ENCODE measurements at places on chromosomes 11 and 22.

- no peak overlapping the region for H3K27ac ChIP-seq
- H3K27me3 ChIP-seq, result no peaks in the 10 kb centered on the region
- no peaks in the 10 kb centered on the region for H3K4me1 ChIP-seq
- no peak for DNase-seq
- no peaks in the 10 kb centered on the region for H3K36me3 ChIP-seq
These were observed 124.7 kb downstream of the MICAL2 start for GRCh38 chr11:12235080-12235479.

GRCh38 chr11:56577621-56578020 is at the start of gene OR5M10:
TSS of gene OR5M10 (minus strand) at chr11:56577721. CDS start at chr11:56577721, 0 bp downstream.
- H3K27me3 ChIP-seq, result no peaks in the 10 kb centered on the region
- no peak within 1 kb of the TSS for H3K4me3 ChIP-seq
- DNase-seq, result no peak
- H3K36me3 ChIP-seq, result no peaks in the 10 kb centered on the region
- H3K27ac ChIP-seq, result no peak within 1 kb of the TSS
- H3K4me1 ChIP-seq, result no peaks in the 10 kb centered on the region

DNA sequence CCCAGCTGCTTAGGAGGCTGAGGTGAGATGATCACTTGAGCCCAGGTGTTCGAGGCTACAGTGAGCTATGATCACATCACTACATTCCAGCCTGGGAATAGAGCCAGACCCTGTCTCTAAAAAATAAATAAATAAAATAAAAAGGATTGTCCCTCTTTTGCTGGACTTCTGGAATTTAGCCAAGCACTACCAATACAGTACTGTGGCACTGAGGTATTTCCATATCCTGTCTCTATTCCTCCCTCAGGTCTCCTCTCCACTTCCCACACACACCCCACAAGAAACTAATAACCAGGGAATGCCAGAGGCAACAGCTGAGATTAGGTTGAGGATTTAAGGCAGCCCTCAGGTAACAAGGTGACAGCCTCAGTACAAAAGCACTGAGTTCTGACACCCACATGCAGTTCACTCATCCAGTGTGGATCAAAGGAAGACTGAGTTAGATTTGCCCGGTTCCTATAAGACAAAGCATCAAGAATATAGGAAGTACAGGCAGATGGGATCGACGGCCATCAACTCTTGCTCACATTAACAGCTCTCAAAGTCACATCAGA is 4.5 kb upstream of the PPP2R1B start:
- H3K4me1 ChIP-seq, result peaks cover 6% of the 10 kb centered on the region
- no peak for DNase-seq
- no peaks in the 10 kb centered on the region for H3K27me3 ChIP-seq
- H3K4me3 ChIP-seq, result no peak overlapping the region
- no peak overlapping the region for H3K27ac ChIP-seq

DNA sequence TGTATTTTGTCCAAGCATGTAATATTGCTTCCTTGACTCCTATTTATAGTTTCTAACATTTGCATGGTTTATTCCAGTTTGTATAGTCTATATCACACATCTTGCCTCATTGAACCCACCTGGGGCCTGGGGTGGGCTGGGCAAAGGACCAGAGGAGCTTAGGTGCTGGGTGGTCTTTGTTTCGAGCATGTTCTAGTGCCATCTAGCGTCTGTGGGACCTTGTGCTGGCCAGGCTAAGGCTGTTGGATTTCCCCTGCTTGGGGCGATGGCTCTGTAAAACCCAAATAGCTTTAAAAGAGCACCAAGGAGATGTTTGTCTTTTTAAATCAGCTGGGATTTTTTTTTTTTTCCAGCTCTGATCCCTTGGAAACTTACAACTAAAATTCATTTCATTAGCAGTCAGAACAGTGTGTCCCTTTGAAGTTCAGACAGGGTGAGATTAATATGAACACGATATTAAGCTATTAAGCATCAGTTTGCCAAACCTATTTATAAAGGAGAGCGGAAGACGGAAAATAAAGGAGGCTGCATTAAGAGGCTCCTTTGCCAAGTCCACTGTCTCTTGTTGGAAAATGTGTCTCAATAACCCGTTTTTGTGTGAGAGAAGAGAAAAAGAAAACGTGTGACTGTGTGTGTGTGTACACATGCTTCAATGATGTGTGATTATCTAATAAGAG is 157.4 kb downstream of the COMMD9 start:
- H3K27me3 ChIP-seq, result no peaks in the 10 kb centered on the region
- H3K36me3 ChIP-seq, result no peaks in the 10 kb centered on the region

GRCh38 chr11:65579291-65579690 is 3.4 kb downstream of the EHBP1L1 start:
- no peak overlapping the region for H3K27ac ChIP-seq
- no peak overlapping the region for H3K4me3 ChIP-seq
- H3K4me1 ChIP-seq, result peaks cover 6% of the 10 kb centered on the region
- peaks cover 73% of the 10 kb centered on the region for H3K27me3 ChIP-seq
- H3K36me3 ChIP-seq, result no peaks in the 10 kb centered on the region

Data from neural progenitor cell (in vitro differentiated cells).